ENCODE measurements at places on chromosomes 12 and 14.

DNA sequence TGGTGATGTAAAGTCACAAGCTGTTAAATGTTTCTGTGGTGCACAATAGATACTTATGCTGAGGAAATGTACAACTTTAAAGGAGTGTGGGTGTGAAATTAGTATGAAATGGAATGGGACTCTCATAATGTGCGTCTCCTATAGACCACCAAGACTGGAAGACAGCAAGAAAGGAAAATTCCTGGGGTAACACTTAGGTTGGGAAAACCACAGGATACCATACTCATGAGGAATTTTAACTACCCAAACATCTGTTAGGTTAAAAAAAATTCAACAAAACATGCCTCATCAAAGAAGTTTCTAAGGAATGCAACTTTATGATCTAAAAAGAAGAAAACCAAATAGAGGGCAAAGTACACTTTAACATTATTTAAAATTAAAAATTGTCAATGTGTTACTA lies 113.7 kb upstream of the MYF6 start:
- DNase-seq = no peak

DNA sequence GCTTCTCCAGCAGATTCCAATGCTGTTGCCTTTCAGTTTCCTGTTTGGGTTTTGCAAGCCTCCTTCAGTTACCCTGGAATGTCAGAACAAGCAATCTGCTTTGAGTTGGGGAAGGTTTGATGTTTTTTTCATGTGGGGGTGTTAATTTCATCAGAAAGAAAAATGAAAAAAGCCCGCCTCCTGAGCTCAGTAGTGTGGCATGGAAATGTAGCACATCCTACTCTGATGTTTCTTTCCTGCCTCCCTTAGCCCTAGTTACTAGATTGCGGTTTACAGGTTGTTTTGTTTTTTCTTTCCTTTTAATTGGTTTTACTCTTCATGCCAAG lies 22.6 kb downstream of the IFNG-AS1 start:
- no peak for DNase-seq

DNA sequence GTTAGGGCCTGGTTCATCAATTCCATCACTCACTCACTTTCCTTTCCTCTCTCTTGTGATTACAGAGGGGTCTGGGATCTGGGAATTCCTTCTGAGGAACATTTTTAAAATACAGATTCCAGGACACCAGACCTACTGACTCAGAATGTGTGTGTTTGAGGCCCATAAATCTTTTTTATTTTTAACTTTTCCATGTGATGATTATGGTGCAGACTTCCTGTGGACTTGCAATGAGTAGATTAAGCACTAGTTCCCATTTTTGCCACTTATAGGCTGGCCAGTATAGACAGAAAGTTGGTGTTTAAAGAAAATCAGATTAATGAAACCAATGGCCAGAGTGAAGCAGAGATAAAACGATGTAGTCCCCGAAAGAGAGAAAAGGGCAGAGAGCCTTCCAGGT lies 28.1 kb downstream of the SLC41A2 start:
- no peak for DNase-seq

- DNase-seq = no peak
Observed at GRCh38 chr12:9343731-9344130, 135.5 kb upstream of the PZP start.

DNA sequence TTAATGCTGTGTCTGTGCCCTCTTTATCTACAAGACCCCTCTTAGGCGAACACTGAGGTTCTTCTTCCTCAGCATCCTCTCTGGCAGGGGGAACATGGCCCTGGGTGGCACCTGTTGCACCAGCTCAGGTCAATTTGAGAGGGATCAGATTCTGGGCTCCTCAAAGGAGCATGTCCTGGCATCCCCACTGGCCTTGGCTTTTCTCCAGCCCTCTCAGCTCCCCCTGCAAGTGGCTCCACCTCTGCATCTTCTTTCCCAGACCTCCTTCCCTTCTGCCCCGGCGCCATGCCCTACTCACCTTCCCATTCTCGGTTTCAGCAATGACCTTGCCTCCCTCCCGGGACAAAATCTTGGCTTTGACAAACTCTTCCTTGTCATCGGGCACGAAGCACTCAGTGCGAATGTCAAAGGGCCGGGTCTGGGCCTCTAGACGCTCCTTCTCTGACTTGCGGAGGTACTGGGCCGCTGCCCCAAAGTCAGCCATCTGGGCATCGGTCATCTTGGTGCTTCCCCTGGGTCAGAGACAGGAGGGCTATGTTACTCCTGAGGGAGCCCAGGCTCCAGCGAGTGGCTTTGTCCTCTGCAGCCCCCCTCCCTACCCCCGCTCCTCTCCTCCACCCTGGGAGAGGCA lies 1.2 kb downstream of the MYH6 start:
- no peak for DNase-seq

GRCh38 chr14:31961896-31962295 lies 115.2 kb upstream of the ARHGAP5 start:
- no peak for DNase-seq

Measured in renal cortex interstitium (tissue), 15 donors.